Mesenchymal stem cell (in vitro differentiated cells and primary cell): ENCODE measurements at places on chromosomes 2 and 18.
A peak's percentile ranks its signal among the peaks of the same experiment; 100 is the strongest.

DNA sequence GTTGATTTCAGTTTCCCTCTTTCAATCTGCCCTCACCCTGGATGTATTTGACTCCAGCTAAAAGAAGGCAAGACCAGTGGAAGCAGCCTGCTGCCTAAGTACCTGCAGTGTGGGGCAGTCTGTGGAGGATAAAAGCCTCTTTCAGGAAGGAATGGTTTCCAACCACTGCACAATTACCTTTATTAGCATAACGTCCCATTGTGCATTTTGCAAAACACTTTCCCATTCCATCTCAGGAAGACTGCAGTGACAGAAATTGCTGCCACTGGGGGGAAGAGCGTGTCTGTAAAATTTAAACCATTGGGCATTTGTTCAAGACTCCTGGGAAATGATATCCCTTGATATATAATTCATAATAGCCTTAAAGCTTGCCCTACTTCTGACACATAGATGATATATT lies 26.2 kb downstream of the CYRIA start:
- DNase-seq: no peak

- DNase-seq: no peak
These were observed 250.7 kb upstream of the SALL3 start for GRCh38 chr18:78728784-78729467.

GRCh38 chr2:165067643-165068486 lies 112.5 kb upstream of the SLC38A11 start:
- peak; percentile 87 for DNase-seq

- no peak for DNase-seq
These were observed 119.5 kb downstream of the GYPC start for GRCh38 chr2:126775300-126775985.

- no peak for DNase-seq
These were observed 192.4 kb downstream of the ZBTB7C start for GRCh38 chr18:48216639-48217257.

- no peak for DNase-seq
These were observed 18.5 kb upstream of the STEAP3 start for GRCh38 chr2:119205001-119205706.

- DNase-seq: no peak
These were observed 6.2 kb upstream of the MGAT5 start for GRCh38 chr2:134247679-134248078.

- DNase-seq: no peak
These were observed 1160.1 kb downstream of the RPIA start for GRCh38 chr2:89851583-89851905.

DNA sequence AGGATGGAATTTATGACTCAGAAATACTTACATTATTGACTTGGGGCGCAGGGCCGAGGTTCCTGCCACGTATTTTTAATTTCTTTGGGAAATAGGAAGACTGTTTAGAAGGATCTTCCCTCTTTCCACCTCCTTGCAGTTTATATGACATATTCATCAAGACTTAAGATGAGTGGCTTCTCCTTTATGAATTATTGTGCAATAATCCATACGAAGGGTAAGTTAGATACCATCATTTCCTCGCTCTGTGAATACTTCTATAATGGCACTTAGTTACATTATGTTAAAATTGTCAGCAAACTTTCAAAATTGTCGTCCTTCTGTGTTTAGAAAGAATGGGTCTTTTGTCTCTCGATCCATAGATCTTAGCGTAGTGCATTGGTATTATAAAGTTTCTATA lies 328.8 kb upstream of the UBE2E3 start:
- DNase-seq: no peak

GRCh38 chr2:124079045-124079444 lies 54.0 kb downstream of the CNTNAP5 start:
- no peak for DNase-seq

GRCh38 chr18:34258176-34258575 lies 33.5 kb upstream of the NOL4 start:
- no peak for DNase-seq

DNA sequence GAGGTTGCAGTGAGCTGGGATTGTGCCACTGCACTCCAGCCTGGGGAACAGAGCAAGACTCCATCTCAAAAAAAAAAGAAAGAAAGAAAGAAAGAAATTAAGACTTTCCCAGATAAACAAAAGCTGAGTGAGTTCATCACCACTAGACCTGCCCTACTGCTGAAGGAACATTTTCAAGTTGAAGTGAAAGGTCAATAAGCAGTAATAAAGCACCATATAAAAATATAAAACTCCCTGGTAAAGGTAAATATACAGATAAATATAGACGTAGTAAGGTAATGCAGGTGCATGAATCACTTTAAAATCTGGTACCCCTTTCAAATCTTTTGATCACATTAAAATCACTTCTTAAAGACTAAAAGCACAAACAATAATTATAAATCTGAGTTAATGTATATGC lies 42.6 kb downstream of the UNC50 start:
- no peak for DNase-seq

DNA sequence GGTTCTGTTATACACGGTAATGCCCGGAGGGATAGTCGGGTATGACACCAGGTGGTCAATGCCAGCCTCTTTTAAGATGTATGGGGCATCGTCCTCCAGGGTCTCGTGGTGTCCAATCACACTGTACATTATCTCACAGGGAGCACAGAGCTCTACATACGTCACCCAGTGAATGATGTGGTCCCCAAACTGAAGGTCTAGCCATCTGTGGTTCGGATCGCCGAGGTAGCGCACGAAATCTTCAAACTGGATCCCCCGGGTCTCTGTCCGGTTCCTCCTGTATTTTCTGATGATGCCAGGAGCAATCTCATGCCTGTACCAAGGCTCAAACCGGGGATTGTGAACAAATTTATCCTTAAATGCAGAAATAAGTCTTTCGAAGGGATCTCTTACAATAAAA lies 24.1 kb downstream of the CHST10 start:
- DNase-seq: no peak

GRCh38 chr18:63168287-63168686 lies 151.3 kb downstream of the BCL2 start:
- no peak for DNase-seq

DNA sequence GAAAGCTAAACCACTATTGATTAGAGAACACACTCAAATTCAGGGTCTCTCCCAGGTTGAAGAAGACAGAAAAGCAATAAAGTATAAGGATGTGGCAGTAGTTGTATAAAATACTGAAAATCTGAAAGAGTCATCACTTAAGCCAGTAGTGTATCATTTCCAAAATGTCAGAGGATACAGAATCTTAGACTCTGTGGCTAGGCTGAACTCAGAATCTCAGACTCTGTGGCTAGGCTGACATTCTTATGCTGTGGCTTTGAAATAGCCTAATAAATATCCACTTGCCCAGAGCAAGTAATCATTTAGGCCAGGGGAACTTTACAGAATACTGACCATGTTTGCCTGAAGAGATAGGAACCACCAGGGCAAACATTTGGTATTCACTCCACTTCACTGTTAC lies 13.1 kb downstream of the MCFD2 start:
- DNase-seq: no peak

DNA sequence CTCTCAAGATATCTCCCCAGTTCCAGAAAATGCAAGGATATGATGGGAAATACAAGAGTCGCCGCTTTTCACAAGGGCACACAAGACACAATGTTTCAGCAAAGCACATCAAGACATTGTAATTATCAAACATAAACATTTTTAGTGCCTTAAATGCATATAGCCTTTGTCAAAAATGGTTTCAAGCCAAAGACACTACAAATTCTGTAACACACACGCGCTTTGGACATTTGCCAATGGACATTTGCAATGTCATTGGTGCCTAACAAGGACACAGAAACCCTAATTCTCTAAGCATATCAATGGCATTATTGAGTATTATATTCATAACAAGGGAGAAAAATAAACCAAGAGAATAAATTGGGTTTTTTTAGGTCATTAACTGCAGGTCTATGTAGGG lies 16.1 kb downstream of the ADD2 start:
- no peak for DNase-seq

DNA sequence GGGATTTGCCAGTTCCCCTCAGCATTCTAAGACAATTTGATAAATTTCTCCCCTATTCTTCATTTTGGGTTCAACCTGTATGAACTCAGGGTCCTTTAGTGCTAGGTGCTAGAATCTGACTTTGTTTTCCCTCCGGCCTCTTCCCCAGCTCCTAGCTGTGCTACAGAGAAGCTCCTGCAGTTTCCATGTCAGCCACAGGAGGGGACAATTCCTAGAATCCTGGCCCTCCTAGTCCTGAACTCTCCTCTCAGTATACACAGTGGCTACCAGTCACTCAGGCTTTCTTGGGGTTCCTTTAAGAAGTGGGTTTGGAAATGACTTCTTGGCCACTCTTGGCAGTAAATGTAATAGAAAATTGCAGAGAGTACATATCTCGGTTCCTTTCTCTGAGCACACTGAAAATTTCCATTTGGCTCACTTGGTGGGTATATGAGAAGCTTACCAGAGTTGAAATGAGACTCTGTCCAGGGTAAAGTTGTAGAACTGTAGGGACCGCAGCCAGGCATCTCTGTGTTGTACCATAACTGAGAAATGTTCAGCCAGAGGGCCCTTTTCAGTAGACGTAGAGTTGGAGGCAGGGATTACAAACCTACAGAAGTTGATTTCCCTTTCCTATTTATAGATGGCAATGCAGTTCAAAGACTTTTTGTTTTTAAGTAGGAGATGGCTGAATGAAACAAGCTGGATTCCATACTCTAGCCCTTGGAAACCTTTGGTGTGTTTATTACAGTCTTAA lies 5.0 kb upstream of the CHST10 start:
- peak; percentile 56 for DNase-seq

DNA sequence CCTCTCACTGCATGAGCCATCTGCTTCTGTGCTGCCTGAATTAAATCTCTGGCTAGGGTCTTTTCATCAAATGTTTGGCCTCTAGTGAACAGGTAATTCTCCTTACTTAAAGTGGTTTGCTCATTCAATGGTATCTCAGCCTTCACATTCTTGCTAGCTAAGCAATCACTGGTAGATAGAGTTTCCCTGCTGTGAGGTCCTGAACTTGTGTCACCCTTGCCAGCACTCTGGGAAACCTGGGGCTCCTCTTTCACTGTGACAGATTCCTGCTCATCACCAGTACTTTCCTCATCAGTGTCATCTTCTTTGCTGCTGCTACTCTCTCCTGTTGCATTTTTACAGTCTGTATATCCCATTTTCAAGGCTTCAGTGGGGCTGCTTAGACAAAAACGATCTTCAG lies 69.1 kb upstream of the DTNB start:
- DNase-seq: no peak

GRCh38 chr2:186733414-186733813 lies 39.6 kb downstream of the FAM171B start:
- no peak for DNase-seq

DNA sequence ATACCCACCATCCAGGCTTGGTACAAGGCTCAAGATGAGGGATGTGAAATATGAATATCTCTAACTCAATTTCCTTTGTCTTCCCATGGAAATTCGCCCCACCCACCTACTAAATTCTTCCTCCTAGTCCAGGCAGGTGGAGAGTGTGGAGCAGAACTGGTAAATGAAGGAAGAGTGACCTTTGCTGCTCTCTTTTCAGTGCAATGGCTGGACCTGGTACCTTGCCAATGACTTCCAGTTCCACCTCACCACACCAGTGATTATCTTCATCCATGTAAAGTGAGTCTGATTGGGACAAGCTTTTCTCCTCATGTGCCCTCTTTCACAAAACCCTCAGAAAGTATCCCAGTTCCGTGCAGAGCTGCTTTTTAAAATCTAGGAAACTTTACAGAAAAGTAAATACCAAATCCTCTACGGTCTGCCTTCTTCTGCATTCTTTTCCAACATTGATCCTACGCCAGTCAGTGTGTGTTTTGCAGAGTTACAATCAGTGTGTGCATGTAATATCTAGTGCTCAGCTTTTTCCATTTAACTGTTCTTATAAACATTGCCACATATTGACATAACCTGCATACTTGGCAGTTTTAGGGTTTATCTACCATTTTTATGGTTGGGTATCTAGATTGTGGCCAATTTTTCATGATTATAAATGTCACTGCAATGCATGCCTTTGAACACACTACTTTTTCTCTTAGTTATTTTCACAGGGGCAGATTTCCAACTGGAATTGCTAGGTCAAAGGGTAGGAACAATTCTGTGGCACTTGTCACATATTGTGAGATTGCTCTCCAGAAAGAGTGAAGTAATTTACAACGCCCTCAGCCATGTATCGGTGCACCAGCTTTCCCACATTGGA lies 86.5 kb upstream of the SEC11C start:
- DNase-seq: no peak

- no peak for DNase-seq
These were observed 1.5 kb downstream of the PELI1 start for GRCh38 chr2:64142741-64143168.

DNA sequence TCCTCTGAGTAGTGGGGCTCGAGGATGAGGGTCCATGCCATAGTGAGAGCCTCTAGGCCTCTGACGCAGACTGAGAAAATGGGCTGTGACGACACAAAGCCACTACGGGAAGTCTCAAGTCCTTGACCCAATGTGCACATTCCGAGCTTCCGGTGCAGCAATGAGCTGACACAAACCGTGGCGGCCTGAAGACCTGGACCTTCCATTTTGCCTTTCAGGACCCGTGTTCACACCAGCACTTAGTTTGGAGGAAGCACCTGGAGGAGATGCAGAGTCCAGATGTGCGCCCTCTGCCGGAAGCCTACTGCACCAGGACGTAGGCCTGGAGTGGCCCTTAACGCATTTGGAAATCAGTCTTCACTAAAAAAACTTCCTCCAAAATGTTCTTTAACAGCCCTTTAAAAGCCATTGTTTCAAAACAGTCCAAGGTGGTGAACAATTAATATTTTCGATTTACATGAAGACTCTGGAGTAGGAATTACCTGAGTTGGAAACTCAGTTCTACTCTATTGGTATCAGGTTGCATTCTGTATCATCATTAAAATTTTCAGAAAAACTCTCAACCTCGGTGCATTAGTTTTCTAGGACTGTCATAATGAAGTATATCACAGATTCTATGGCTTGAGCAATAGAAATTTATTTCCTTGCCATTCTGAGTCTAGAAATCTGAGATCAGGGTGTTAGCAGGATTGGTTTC lies 33.9 kb downstream of the BMP10 start:
- peak; percentile 53 for DNase-seq

- no peak for DNase-seq
These were observed 33.2 kb upstream of the CYTIP start for GRCh38 chr2:157476953-157477709.

- DNase-seq: no peak
These were observed 1333.1 kb downstream of the LRP1B start for GRCh38 chr2:140797718-140798117.

DNA sequence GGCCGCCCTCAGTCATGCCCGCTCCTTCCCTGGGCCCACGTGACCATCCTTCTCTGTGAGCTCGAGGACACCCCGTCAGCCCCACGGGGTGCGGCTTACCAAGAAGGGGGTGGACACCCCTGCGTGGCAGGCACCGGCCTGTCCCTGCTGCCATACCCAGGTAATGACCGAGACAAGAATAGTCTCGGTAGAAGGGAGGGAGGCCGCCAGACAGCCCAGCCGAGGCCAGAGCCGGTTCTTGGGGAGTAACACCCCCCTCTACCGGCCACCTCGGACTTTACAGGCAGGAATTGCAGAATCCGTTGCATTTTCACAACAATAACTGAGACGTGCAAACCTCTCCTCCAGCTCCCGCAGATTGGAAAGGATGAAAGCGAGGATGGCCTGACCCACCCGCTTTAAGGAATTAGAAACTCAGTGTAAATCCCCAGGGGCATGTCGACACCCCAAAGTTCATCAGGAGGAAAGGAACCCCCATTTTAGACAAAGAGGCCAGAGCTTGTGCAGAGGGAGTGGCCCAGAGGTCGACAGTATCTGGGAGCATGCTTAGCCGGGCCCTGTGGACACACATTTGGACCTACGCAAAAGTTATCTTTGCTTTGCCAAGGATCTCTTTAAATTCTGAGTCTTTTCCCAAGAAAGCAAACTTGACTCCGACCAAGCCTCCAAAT lies 60.1 kb upstream of the GLI2 start:
- DNase-seq: peak; percentile 52
